Uterus (tissue), 4 donors: ENCODE measurements at places on chromosomes 2 and 18.

GRCh38 chr2:144261336-144261735 lies 258.6 kb downstream of the ZEB2 start:
- H3K4me3 ChIP-seq: no peak overlapping the region
- no peaks in the 10 kb centered on the region for H3K4me1 ChIP-seq

DNA sequence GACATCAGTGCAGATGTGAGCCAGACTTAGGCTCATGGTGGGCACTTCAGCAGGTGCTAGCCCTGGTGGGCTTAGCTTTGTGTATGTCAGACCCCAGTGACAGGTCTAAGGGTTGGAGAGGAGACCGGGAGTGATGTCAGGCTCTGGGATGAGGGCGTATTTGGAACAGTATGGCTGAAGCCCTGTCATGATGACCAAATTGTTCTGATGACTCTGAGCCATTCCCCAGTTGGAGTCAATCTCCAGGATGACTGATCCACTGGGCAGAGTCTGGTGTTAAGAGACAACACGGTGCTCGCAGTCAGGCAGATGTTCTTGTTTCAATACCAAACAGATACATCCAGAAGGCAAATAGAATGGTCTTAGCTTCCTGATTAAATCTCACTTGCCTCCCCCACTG lies 241.5 kb downstream of the SOX11 start:
- H3K36me3 ChIP-seq: no peaks in the 10 kb centered on the region
- H3K4me3 ChIP-seq: no peak overlapping the region
- H3K27me3 ChIP-seq: no peaks in the 10 kb centered on the region
- H3K4me1 ChIP-seq: no peaks in the 10 kb centered on the region
- H3K27ac ChIP-seq: no peak overlapping the region

DNA sequence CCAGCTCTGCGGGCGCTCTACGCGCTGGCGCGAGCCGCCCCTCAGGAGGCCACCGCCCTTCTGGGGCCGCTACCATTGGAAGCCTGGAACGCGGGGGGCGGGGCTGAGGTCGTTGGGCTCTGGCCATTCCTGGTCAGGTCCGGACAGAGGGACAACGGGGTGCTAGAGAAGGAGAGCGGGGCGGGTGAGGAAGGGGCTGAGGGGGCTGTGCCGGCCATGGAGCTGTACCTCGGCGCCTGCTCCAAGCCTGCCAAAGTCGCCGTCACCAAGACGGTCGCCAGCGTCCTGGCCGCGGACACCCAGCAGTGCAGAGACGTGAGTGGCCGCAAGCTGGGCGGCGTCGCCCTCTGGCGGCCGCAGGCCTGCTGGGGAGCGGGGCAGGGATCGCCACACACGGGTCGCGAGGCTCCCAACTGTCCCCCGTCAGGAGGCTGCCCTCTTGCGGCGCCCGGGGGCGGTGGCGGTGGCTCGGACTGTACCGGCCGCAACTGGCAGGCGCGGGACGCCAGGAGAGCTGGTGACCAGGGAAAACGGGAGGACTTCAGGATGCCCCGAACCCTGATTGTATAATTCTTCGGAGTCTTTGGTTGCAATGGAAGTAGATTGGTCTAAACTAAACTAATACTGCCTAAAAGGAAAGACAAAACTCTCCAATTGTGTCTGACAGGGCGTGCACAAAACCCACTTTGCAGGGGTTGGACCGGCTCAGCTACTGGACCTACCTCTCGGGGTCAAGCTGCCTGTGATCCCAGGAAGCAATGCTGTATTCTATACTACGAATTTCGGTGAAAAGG lies at the start of gene FSIP2:
FSIP2 (plus strand) TSS at position 126 of the 794 bp plus-strand sequence; CDS start at position 217, 91 bp downstream.
- peak; percentile 22 for DNase-seq
- H3K36me3 ChIP-seq: no peaks in the 10 kb centered on the region
- H3K4me3 ChIP-seq: no peak within 1 kb of the TSS
- no peaks in the 10 kb centered on the region for H3K27me3 ChIP-seq

DNA sequence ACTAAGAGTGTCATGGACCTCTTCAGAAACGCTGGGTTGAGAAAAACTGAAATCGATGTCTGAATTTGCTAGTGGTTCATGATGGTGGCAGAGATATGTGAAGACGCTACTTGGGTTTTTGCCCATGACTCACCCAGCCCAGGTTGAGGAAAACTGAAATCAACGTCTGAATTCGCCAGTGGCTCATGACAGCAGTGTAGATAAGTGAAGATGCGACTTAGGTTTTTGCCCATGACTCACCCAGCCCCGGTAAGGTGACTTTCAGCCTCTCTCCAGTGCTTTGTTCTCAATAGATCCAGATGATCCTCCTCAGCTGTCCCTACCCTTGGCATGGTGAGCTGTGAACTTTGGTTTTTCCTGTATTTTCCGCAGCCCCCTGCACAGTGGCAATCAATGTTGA lies 105.3 kb upstream of the SIX3 start:
- H3K36me3 ChIP-seq: no peaks in the 10 kb centered on the region
- no peak overlapping the region for H3K27ac ChIP-seq
- H3K4me3 ChIP-seq: no peak overlapping the region
- no peak for DNase-seq
- H3K27me3 ChIP-seq: no peaks in the 10 kb centered on the region
- H3K4me1 ChIP-seq: no peaks in the 10 kb centered on the region

DNA sequence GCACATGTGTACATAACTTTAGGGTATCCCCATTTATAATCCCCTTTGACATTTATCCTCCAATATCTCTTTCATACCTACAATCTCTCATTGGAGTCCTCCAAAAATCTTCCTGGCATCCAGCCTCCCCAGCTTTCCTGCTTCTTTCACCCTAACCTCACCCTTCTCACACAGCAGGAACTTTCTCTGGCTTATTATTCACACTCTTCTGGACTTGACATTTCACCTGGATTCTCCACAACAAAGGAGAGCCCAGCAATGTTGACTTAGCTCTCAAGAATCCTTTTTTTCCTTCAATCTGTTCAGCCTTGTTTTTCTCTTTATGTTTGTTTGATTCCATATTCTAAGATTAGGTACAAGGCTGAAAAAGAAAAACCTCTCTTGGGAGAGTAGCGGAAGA lies 783.6 kb upstream of the ACVR2A start:
- no peak overlapping the region for H3K4me3 ChIP-seq
- no peaks in the 10 kb centered on the region for H3K36me3 ChIP-seq
- DNase-seq: no peak
- no peak overlapping the region for H3K27ac ChIP-seq

GRCh38 chr2:44758591-44758990 lies 182.9 kb upstream of the SIX3 start:
- H3K27ac ChIP-seq: no peak overlapping the region
- no peak overlapping the region for H3K4me3 ChIP-seq
- no peaks in the 10 kb centered on the region for H3K4me1 ChIP-seq
- DNase-seq: no peak
- H3K36me3 ChIP-seq: no peaks in the 10 kb centered on the region
- H3K27me3 ChIP-seq: no peaks in the 10 kb centered on the region

DNA sequence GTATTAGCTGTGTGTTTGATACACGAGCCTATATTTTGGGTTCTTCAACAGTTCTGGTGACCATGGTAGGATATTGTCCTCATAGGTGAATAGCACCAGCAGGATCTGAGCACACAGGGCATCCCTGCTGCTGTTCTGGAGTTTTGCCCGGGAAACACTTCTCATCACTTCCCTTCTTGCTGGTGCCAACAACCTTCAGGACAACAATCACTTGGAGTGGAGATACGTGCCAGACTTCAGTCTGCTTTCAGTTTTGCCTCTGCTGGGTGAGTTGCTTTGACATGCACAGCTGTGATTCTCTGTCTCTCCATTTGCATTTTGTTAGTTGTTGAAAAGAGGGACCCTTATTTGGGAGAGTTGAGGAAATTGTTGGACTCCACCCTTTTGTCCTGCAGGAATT lies 1347.2 kb upstream of the DDX18 start:
- H3K27me3 ChIP-seq: no peaks in the 10 kb centered on the region
- H3K27ac ChIP-seq: no peak overlapping the region
- H3K4me1 ChIP-seq: no peaks in the 10 kb centered on the region
- no peaks in the 10 kb centered on the region for H3K36me3 ChIP-seq

- H3K27ac ChIP-seq: no peak overlapping the region
- no peaks in the 10 kb centered on the region for H3K36me3 ChIP-seq
- DNase-seq: peak; percentile 2
- H3K4me1 ChIP-seq: peaks cover under 1% of the 10 kb centered on the region
- H3K27me3 ChIP-seq: no peaks in the 10 kb centered on the region
Measured at GRCh38 chr2:239947729-239948045, 77.5 kb downstream of the NDUFA10 start.

GRCh38 chr2:69449906-69450305 lies 12.7 kb upstream of the NFU1 start:
- H3K27ac ChIP-seq: no peak overlapping the region
- no peaks in the 10 kb centered on the region for H3K27me3 ChIP-seq
- DNase-seq: no peak
- no peaks in the 10 kb centered on the region for H3K36me3 ChIP-seq
- no peak overlapping the region for H3K4me3 ChIP-seq

- no peak overlapping the region for H3K4me3 ChIP-seq
- DNase-seq: no peak
- H3K4me1 ChIP-seq: no peaks in the 10 kb centered on the region
- peak overlapping the region; percentile 37 for H3K27ac ChIP-seq
Measured at GRCh38 chr2:62071126-62071598, 124.8 kb upstream of the B3GNT2 start.

GRCh38 chr2:69216535-69217332 lies 170.3 kb downstream of the GFPT1 start:
- H3K4me3 ChIP-seq: no peak overlapping the region
- H3K36me3 ChIP-seq: no peaks in the 10 kb centered on the region
- H3K27ac ChIP-seq: no peak overlapping the region
- DNase-seq: no peak

DNA sequence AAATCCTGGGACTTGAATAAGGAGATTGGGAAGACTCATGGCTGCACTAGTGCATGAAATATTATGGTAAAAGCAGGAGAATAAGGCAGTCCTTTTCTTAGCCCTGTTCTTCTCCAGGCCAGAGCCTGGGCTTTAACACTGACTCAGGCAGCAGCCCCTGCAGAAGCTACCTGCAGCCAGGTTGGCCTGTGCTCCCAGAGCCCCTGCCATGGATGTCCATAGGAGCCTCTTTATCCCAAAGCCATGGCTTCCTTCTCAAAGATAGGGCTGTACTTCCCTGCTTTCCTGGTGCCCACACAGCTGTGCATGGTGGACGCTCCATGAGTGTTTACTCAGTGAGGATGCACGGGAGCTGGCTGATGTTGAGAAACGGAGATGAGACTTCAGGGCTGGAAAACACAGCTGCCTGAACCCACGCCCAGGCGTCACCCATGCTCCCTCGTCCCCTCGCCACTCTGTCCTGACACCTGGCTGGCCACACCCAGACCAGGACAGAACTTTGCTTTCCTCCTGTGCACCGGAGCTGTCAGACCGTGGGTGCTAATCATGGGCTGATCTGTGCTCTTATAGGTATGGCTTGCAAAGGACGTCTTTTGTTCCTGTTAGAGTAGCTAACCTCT lies 135.5 kb downstream of the GLI2 start:
- DNase-seq: no peak
- no peaks in the 10 kb centered on the region for H3K36me3 ChIP-seq
- H3K4me3 ChIP-seq: no peak overlapping the region
- H3K27me3 ChIP-seq: no peaks in the 10 kb centered on the region
- no peaks in the 10 kb centered on the region for H3K4me1 ChIP-seq

- H3K4me1 ChIP-seq: no peaks in the 10 kb centered on the region
- H3K36me3 ChIP-seq: no peaks in the 10 kb centered on the region
- H3K27ac ChIP-seq: no peak overlapping the region
- DNase-seq: no peak
- H3K4me3 ChIP-seq: no peak overlapping the region
- no peaks in the 10 kb centered on the region for H3K27me3 ChIP-seq
Measured at GRCh38 chr2:235877275-235877802, 290.8 kb downstream of the GBX2 start.

DNA sequence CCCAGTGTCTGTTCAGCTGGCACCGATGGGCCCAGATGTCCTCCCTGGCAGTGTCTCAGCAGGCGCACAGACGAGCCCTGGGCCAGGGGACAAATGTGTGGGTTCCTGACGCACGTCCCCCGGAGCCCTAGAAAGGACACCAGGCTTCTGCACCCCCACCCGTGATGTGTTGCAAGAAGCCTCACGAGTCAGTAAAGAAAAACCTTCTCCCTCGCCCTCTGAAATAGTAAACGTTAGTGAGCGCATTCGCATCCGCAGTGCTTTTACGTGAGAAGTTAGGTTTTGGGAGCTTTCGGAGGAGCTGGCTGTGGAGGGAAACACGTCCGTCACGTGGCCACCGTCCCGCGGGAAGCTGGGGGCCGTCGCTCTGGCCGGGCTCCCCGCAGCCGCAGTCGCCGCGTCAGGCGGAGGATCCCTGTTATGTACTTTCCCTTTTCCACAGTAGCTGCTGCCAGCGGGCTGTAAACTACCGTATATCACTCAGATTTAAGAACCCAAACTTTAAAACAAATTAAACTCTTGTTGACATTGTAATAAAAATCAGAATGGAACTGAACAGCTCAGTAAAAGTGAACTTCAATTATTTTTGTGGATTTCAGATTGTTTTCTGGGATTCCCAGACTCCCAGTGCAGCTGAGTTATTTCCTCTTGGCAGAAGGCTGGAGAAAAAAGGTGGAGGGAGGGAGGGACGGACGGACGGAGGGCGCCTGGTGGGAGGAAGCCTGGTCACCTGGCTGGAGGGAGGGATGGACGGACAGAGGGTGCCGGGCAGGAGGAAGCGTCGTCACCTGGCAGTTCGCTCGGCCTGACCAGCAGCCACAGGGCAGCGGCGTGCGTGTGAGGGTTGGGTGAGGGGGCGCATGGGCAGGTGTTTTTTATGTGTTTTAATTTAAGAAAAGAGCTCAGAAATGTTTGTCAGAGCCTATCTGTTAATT lies 112.1 kb downstream of the NFATC1 start:
- peak overlapping the region; percentile 87 for H3K27ac ChIP-seq
- peaks cover 9% of the 10 kb centered on the region for H3K4me1 ChIP-seq

DNA sequence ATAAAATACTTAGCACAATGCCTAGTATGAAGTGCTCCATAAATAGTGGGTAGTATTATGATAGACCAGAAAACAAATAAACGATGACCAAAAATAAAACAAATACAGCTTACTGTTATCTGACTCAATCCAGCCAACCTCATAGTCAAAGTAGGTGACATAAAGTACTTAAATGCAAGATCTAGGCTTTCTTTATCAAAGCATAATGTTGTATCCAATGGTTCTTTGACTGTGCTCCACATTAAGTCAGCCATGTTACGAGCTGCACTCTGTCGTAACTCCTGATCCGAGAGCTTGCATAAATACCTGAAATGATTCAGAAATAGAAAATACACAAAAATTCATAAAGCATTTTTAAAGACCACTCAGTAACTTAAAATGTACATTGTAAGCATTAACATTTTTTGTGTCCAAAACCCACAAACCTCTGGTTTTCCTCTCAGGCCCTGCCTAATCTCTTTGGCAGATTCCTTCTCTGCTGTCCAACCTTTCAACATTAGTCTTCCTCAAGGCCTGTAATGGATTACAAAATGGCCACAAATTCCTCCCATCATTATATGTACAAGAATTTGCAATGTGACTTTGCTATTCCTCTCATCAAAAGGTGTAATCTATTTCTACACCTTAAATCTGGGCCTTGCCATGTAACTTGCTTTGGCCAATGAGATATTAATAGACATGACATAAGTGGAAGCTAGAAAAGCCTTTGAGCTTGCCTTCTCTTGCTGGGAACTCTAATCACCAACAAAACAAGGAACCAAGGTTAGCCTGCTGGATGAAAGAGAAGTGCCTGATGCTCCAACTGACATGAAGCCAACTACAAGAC lies 90.6 kb downstream of the USP34 start:
- H3K27ac ChIP-seq: no peak overlapping the region
- H3K4me3 ChIP-seq: no peak overlapping the region
- DNase-seq: no peak
- H3K36me3 ChIP-seq: no peaks in the 10 kb centered on the region
- no peaks in the 10 kb centered on the region for H3K4me1 ChIP-seq
